ENCODE measurements at places on chromosomes 2 and 18.

DNA sequence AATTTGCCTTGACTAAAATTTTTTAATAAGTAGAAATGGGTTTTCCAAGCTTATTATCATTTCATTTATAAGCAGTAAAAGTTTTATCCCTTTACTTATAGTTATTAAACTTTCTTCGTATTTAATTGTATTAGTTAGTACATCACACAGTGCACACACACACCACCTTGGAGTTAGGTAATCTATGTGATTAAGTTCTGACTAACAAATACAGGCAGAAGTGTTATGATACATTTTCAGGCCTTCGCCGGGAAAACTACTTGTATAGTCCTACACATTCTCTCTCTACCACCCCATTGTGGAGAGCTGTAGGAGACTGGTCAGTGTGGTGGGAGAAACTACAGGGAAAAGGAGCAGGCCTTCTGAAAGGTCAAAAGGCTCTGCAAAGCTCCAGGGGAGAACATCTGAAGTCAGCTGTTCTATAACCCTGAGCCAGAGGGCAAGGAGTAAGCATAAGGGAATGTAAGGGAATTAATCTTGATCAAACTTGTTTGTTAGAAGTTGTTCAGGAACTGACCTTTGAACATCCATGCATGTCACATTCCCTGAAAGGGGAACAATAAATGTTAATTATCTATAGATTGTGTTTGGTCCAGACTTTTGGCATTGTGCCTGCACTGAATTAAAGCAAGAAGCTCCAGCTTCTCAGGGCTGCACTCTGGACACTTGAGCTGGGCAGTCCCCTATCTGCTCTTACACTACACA, 231.7 kb downstream of the FSIP2 start:
- no peak for DNase-seq

GRCh38 chr2:27765621-27766286, 5.8 kb upstream of the MRPL33 start:
- no peak for DNase-seq

DNA sequence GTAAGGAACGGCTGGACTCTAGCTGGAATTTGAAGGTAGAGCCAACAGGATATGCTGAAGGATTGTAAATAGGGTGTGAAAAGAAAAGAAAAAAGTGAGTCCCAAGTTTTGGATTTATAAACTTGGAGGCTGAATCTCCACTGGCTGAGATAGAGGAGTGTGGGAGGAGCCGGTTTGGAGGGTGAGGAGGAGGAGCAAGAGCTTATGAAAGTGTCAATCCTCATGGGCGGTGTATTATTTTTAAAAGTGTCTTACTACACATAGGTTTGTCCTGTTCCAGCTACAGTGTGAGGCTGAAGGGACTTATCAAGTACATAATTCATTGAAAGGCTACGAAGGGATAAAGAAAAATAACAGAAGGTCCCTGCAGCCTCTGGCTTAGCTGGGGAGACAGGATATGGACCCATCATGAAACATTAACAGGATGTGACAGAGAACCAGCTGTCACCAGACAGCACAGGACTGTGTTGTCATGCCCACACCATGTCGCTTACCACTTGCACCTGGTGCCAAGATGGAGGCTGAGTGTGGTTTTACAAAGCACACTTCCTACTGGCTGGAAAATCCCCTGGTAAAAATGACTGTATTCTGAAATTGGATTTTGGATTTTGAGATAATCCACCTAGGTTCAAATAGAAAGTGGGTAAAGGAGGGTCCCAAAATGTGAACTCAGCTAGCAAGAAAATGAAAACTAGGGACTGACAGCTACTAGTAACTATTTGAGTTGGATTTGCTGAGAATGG, 2.5 kb upstream of the MREG start:
- no peak for DNase-seq

GRCh38 chr18:42078711-42079110, 123.7 kb downstream of the PIK3C3 start:
- no peak for DNase-seq

DNA sequence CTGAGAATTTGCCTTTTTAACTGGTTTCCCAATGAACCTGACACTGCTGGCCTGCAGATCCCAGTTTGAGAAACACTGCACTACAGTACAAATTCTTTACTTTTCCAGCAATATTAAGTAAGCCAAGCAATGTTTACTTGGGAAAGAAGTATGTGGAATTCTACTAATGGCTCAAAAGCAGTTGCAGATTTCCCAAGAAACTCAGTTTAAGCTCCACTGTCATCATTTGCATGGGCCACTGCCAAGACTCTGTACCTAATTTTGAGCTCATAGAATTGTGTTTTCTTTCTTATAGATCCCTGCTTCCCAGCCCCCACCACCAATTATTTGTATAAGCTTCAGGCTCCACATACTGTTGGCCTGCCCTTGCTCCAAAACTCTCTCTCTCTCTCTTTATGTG, 676.1 kb downstream of the RNF144A start:
- peak; percentile 3 for DNase-seq

GRCh38 chr2:170191166-170191866, 13.4 kb downstream of the MYO3B start:
- DNase-seq: no peak

- DNase-seq: no peak
Measured at GRCh38 chr2:98893911-98894321, 42.1 kb downstream of the CRACDL start.

GRCh38 chr2:145654156-145654555, 1134.2 kb upstream of the ZEB2 start:
- DNase-seq: no peak

GRCh38 chr2:98913916-98914712, 21.9 kb downstream of the CRACDL start:
- DNase-seq: no peak

DNA sequence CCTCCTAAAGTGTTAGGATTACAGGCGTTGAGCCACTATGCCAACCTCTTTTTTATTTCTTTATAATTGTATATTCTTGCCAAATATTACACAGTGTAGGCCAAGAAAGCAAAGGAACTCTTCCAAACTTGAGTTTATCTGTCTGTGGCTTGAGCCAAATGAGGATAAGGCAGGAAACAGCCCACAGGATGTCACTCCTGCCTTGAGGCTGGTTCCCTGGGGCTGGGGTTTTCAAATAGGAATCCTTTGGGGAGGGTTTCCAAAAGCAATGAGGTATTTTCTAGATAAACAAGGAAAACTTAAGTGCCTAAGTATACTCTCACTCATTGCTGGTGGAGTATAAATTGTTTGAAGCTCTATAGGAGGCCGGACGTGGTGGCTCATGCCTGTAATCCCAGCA, 56.4 kb downstream of the ADCY3 start:
- DNase-seq: no peak

DNA sequence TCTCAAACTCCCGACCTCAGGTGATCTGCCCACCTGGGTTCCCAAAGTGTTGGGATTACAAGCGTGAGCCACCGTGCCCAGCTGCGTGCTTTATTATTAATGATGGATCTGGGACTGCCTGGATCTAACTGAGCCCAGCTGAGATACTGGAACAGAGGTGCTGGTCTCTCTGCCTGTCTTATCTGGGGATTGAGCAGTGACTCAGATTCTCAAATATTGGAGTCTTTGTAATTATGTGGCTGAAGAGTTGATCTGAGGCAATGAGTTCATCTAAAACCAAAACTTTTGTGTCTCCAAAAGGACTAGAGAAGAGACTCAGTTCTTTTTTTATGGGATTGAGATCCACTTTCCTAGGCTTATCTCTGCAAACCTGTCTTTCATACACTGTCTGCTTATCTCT, 16.3 kb downstream of the PLEKHB2 start:
- DNase-seq: no peak

DNA sequence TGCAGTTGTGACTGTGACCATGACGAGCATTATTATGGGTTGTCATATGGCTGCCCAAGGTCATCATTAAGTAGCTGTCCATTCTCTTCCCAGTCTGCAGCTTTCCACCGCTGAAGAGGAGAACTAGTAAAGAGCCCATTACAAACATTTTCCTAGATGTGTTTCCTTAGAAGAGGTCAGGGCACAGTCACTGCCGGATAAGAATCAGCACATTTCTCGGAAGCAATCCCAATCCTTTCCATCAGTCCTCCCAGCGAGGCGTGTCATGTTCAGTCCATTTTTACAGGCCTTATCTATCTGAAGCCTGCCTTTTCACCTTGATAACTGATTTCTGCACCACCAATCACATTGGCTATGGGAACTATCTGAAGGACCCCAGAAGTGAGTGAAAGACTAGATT, 319.9 kb upstream of the SLC14A2 start:
- DNase-seq: no peak

- no peak for DNase-seq
Measured at GRCh38 chr2:240431661-240432424, 3.6 kb upstream of the GPC1 start.

All from AG09309 (cell line).